ENCODE measurements at places on chromosomes 5 and 9.

DNA sequence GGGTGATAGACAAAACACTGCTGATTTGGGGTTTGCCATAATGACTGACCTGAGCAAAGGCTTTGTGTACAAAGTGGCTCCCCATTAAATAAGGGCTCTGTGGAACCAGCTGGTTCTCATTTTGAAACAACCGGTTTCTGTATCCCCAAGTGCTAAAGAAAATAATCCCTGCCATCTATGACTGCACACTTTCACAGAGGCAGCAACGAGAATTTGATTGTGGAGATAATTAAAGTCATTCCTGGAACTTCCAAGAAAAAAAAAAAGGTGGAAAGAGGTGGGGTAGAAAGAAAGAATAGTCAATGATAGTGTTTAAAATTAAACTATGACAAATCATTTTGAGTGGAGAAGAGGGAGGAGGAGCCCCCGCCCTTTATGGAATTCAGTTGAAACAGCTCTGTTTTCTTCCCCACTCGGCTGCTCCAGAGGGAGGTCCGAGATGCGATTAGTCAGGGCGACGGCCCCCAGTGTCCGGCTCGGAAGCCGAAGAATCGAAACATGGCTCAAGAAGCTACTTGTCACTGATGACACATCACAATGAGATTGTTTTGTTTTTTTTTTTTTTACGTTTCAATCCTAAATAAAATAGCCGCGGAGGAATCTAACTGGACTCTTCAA lies 38.4 kb downstream of the EBF1 start:
- DNase-seq, result no peak

- no peak for DNase-seq
Measured at GRCh38 chr5:43078956-43079355, 38.8 kb upstream of the ANXA2R start.

- peak; percentile 7 for DNase-seq
Measured at GRCh38 chr9:18906656-18907395, 126.2 kb downstream of the SAXO1 start.

DNA sequence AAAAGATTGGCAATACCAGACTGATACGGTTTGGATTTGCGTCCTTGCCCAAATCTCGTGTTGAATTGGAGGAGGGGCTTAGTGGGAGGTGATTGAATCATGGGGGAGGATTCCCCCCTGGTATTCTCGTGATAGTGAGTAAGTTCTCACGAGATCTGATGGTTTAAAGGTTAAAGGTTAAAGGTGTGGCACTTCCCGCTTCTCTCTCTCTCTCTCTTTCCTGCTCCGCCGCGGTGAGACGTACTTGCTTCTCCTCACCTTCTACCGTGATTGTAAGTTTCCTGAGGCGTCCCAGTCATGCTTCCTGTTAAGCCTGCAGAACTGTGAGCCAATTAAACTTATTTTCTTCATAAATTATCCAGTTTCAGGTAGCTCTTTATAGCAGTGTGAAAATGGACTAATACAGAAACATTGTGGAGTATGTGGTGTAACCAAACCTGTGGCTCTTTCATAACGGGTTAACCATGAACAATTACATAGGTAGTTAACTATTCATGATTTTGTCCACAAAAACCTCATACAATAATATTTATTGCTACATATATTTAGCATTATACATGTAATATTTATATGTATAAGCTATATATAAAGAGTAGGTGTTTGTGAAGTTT lies 107.5 kb downstream of the ANXA1 start:
- DNase-seq, result no peak

DNA sequence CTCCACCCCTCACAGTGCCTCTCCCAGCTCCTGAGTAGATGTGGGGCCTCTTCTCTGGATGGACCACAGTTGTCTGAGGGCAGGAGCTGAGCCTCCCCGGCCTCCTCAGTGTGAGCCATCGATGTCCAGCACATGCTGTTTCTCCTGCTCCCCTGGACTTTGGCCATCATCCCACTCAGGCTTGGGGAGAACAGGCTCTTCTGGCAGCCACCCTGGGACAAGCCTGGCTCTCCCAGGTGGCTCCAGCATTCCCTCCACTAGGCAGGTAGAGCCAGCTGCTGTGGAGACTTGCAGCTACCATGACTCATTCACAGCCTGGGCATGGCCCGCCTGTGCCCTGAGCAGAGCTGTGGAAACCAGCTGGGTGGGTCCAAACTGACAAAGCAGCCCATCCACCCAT lies 77.0 kb downstream of the CSNK1A1 start:
- no peak for DNase-seq

Data from activated CD8-positive, alpha-beta T cell treated with anti-CD3 and anti-CD28 coated beads for 36 hours (primary cell).